ENCODE measurements at places on chromosomes 3 and 15.

GRCh38 chr3:175619369-175619768, 760.2 kb downstream of the NAALADL2 start:
- no peak for DNase-seq

- no peak for DNase-seq
These were observed 204.8 kb downstream of the MECOM start for GRCh38 chr3:169458752-169459151.

GRCh38 chr15:74278207-74278606, 42.1 kb downstream of the CCDC33 start:
- no peak for DNase-seq

GRCh38 chr3:172869368-172869771, 118.8 kb downstream of the ECT2 start:
- DNase-seq: no peak

- DNase-seq: no peak
These were observed 333.9 kb downstream of the PTPRG start for GRCh38 chr3:61894988-61895935.

- no peak for DNase-seq
These were observed 158.8 kb downstream of the POLR2M start for GRCh38 chr15:57865294-57865693.

DNA sequence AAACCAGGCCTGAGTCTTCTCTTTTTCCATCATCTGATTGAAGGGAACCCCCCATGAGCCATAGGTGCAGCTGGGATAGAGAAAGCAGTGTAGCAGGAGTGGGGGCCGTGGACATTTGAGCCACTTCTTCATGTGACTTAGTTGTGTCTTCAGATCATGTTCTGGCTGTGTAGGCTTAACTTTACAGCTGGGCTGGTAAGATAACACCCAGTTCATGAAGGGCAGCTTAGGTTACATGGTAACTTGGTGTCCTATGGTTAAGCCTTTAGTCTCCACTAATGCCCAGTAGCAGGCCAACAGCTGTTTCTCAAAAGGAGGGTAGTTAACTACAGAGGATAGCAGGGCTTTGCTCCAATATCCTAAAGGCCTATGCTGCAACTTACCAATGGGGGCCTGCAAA, 11.4 kb upstream of the SNRPN start:
- no peak for DNase-seq

- DNase-seq: no peak
These were observed 372.5 kb downstream of the NLGN1 start for GRCh38 chr3:173770011-173770410.

- DNase-seq: peak; percentile 74
These were observed 11.0 kb downstream of the VILL start for GRCh38 chr3:38001456-38002081.

GRCh38 chr15:41980654-41981323, 8.4 kb upstream of the EHD4 start:
- DNase-seq: no peak

- no peak for DNase-seq
These were observed 362.1 kb downstream of the PLOD2 start for GRCh38 chr3:145798696-145799537.

- peak; percentile 93 for DNase-seq
These were observed 514 bp downstream of the IGF2BP2 start for GRCh38 chr3:185824051-185825005.

DNA sequence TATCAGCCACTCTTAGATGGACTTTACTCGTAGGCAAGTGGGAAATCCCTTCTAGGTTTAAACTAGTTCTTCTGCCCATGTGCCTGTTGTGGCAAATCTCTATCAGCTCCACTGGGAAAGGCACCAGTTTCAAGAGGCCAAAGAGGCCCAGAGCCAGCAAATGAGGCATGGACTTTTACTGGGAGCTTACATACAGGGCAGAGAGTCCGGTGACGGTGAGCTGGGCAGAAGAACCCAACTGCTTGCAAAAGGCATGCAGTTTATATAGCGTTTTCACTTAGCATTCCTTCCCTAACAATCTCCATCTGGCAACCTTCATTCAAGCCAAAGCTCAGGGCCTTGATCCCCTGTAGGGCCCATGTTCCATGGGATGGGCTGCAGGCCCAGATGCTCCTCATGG, 93.0 kb upstream of the C3orf80 start:
- DNase-seq: no peak

DNA sequence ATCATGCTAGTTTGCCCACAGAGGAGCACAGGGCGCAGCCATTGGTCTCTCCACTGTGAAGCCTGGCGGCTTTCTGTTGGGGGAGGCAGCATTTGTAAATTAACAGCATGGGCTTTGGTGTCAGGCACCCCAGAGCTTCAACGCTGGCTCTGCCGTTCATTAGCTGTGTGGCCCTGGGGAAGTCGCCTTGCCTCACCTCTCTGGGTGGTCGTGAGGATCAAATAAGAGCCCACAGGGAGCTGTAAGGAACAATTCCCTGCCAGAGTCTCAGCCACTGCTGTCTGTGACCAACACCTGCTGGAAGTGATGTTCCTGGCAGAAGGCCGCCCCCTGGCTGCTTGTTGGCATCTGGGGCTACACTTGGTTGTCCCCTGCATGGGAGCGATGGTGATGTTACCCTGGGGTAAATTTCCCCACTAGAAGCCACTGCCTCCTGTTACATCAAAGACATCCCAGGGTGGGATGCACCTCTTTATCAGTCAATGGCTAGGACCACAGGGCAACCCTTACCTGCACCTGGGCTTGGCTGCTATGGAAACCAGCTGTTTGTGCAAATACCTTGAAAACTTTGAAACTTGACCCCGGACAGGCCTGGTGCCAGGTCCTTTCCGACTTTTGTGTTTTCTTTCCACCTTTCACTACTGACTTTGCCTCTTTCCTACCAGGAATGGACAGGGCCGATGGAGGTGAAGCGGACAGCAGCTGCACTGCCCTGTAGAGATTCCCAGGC, 36.9 kb downstream of the DNASE1L3 start:
- no peak for DNase-seq

DNA sequence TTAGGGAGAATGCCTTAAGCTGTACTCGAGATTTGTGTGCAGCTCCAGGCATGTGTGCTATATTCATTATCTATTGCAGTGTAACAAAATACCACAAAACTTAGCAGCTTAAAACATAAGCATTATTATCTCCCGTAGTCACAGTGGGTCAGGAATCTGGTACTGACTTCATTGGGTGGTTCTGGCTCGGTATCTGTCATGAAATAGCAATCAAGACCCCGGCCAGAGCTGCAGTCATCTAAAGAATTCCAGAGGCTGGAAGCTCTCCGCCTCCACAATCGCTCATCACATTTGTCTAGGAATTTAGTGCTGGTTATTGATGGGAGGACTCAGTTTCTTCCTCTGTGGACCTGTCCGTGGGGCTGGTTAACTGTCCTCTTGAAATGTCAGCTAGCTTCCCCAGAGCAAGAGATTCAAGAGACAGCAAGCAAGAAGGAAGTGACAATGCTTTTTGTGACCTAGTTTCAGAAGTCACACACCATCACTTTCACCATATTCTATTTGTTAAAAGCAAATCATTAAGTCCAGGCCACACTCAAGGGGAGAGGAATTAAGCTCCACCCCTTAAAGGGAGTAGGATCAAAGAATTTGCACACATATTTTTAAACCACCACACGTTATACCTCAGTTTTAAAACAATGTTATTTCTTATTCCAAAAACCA, 76.1 kb downstream of the TOP2B start:
- no peak for DNase-seq

DNA sequence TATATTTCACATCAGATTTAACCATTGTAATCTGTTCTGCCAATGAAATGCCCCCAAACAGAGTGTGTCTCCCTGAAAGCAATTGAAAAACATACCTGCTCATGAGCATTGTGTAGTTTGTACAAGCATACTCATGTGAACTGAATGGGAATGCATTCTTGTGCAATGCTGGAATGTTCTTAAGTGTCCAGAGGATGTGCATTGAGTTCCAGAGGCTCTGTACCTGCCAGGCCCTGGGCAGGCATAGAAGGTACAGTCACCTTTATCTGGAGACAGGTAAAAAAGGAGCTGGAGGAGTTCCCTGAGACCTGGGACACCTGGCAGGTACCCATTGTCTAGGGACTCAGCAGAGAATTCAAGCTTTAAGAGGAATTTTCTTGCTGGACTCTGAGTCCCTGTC, 2.8 kb downstream of the MRAS start:
- DNase-seq: no peak

DNA sequence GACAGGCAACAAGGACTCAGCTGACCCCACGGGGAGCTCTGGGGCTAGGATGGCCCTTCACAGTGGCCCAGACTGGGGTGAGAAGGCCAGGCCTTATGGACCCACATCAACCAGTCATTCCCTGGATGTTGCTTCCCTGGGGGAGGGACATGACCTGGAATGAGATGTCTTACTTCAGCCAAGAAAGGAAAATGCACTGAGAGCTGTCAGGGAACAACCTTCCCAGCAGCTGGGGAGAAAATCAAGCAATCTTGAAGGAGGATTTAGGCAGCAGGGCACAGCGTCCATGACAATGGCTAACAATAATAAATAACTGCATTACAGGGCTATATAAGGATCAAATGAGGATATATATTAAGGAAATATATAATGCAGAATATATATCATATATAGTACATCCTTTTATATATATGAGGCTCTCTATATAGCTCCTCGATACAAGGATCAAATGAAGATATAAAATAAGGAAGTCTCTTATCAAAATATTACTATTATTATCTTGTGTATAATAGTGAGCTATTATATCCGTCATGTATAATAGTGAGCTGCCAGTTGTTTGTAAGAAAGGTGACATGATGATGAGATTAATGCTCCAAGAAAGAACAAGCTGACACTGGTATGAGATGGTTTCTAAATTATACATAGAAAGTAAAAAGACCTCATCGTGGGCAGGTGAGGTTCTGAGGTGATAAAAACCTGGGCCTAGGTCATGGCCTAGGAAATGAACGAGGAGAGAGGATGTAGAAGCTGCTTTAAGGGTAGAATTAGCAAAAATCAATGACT, 117.8 kb upstream of the LIPC start:
- no peak for DNase-seq

DNA sequence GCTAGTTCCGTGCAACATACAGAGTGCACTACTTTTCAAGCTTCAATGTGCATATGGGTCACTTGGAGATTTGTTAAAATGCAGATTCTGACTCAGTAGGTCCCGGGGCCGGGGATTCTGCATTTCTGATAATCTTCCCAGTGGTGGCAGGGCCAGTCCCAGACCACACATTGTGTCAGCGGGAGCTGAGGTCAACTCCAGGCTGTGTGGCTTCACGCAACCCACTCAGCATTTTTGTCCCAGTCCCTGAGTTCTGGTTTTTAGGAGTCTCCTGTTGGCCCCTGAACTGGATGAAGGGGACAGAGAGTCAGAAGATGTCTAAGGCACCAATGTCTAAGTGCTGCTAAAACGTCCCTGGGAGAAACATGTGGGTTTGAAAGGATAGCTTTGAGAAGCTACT, 26.1 kb upstream of the CCDC174 start:
- DNase-seq: no peak

GRCh38 chr3:170499562-170500156, 81.0 kb downstream of the CLDN11 start:
- no peak for DNase-seq

DNA sequence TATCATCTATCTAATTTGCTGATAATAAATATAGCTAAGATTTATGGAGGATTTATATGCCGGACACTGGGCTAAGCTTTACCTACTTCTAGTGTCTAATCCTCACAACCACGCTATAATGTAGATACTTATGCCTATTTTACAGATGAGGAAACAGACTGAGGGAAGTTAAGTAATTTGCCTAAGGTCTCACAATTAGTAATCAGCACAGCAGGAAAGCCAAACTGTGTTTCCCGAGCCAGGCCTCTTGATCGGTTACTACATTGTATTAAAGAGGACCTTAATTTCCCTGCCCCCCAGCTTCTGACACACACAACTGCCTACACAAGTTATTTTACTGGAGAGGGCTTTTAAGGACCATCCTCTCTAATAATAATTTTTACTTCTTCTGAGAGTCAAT, 40.9 kb downstream of the ONECUT1 start:
- DNase-seq: no peak

GRCh38 chr3:12659316-12660015, 4.5 kb downstream of the RAF1 start:
- no peak for DNase-seq

GRCh38 chr3:154936196-154936595, 143.9 kb upstream of the MME start:
- DNase-seq: no peak

DNA sequence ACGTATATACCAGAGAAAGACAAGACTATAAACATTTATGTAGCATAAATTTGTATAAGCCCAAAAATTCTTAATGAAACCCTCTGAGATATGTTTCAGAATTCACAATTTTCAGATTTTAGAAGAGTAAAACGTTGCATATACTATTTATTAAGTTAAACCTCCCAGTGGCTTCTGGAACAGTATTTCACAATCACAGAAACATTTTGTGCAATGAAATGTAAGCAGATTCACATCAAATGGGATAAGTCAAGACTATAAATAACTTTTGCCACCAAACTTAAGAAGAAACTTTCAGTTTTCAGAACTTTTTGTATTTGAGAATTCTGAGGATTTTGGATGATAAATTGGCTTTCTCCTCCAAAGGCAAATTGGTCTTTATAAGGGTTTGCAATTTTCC, 9.2 kb downstream of the SLTM start:
- DNase-seq: no peak

- no peak for DNase-seq
These were observed 11.1 kb downstream of the GPR176 start for GRCh38 chr15:39909007-39909406.

- DNase-seq: no peak
These were observed 103.5 kb downstream of the CORO2B start for GRCh38 chr15:68682330-68682729.

DNA sequence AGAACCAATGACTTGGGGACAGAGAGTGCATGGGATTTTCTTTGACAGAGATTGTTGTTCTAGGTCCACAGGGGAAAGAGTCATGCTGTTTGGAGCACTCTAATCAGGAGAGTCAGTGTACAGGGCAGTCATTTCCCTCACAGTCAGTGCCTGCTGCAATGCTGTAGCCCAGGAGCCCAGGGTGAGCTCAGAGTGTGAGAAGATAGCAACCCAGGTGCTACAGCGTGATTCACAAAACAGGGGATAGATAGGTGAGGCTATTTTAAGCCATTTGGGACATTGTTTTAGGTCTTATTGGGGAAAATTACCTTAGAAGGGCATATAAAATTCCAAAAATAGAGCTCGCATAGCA, 37.3 kb downstream of the LNP1 start:
- DNase-seq: no peak

- DNase-seq: no peak
These were observed 27.9 kb upstream of the SCN10A start for GRCh38 chr3:38843898-38844297.

GRCh38 chr3:180181387-180181786, 144.7 kb upstream of the PEX5L start:
- no peak for DNase-seq

- no peak for DNase-seq
These were observed 39.1 kb downstream of the PRTG start for GRCh38 chr15:55703873-55704301.

GRCh38 chr3:72903004-72903403, 15.2 kb downstream of the GXYLT2 start:
- no peak for DNase-seq

DNA sequence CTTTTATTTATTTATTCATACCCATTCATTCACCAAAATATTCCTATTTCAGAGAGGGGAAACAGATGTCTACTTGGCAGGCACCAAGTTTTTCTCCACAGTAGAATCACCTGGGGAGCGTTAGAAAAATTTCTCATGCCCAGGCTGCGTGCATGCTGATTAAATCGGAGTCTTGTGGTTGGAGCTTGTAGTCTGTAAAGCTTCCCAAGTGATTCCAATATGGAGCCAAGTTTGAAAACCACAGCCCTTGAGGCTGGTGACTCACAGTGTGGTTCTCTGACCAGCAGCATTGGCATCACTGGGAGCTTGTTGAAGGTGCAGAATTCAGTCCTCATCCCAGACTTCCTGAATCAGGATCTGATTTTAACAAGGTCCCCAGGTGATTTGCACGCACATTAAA, 49.7 kb downstream of the PDHB start:
- no peak for DNase-seq

Measured in chondrocyte (in vitro differentiated cells).